HEK293T (cell line): ENCODE measurements at places on chromosomes 1 and 21.

GRCh38 chr1:247540581-247540980 lies 4.3 kb upstream of the OR2C3 start:
- no peak for DNase-seq

- DNase-seq: peak; percentile 23
Observed at GRCh38 chr1:223811634-223812101, 34.1 kb downstream of the TP53BP2 start.

DNA sequence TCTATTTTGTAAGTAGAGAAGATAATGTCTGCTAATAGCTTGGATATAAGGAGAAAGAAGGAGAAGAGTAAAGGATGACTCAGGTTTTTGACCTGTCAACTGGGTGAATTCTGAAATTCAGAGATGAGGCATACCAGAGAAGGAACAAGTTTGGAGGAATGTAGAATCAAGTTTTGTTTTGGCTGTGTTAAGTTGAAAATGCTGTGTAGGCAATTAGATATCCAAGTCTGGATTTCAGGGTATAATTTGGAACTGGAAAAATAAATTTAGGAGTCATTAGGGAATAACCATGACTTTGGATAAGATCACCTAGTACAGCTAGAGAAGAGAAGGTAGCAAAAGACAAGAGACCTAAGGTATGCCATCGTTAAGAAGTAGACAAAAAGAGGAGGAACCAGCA lies 22.4 kb upstream of the GNG4 start:
- no peak for DNase-seq

DNA sequence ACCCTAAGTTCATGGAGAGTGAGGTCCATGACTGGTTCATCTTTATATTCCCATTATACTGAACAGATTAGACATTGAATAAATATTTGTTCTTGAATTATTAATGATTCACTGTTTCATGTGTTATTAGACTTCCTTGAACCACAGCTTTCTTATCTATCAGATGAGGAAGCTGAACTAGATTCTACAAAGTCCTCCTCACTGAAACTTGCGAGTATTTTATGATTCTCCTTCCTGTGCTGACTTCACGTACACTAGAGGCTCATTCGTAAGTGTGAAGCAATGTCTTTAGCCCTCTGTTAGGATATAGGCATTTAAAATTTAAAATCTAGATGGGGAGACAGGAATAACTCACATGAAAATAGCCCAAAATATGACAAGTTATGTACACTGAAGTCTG lies 95.6 kb upstream of the IRF2BP2 start:
- DNase-seq: no peak

DNA sequence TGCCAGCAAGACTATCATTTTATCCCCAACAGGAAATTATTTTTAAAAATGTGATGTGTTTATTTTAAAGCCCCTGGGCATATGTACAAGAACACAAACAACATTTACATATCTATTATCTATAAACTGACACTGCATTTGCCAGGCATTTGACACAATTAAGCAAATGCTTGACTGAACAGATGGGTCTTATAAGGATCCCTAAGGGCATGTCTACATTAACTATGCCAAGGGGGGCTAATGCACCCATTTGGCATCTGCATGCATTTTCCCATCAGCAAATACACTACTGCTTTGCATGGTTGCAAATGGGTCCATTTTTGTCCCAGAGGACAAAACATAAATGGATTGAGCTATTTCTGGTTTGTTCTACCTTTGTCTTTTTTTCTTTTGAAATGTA lies 884.8 kb upstream of the B3GALT2 start:
- DNase-seq: no peak

DNA sequence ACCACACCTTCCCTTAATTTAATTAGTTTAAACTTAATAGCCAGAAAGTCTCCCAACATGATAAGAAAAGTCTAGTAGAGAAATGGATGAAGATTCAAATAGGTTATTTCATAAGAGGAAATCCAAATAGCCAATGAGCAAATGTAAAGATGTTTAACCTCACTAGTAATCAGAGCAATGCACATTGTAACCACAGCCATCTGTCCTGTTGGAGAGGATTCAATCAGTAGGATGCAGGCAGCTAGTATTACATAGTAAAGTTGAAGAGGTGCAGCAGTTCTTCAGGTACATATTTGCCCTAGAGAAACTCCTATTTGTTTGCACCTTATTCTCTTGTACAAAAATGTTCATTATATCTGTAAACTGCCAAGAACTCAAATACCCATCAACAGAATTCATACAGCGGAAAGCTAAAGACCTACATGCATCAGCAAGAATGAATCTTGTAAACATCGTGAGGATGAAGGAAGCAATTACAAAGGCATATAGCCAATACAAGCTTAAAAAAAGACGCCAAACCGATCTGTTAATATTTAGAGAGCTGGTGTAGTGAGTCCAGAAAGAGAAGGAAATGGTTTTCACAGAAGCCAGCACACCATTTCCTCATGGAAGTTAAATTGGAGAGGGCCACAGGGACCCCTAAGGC lies 27.9 kb downstream of the DIP2A start:
- DNase-seq: no peak

GRCh38 chr1:201656311-201657032 lies 117.5 kb downstream of the NAV1 start:
- DNase-seq: peak; percentile 53

DNA sequence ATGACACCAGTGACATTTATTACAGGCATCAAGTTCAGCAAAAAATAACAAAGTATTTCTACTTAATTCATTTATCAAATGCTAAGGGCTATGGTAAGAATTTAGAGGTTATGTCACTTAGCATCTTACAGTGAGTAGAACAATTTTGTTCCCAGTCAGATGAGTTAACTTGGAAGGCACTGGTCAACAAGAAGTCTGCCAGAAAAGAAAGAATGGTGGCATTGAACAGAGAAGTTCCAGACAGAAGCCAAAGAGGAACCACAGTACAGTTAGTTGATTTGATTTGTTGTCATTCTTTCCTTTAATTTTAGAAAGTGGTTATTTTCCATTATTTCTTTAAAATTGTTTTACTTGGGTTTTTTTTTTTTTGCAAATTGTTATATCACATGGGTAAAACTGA lies 232.2 kb upstream of the PKN2 start:
- DNase-seq: no peak

DNA sequence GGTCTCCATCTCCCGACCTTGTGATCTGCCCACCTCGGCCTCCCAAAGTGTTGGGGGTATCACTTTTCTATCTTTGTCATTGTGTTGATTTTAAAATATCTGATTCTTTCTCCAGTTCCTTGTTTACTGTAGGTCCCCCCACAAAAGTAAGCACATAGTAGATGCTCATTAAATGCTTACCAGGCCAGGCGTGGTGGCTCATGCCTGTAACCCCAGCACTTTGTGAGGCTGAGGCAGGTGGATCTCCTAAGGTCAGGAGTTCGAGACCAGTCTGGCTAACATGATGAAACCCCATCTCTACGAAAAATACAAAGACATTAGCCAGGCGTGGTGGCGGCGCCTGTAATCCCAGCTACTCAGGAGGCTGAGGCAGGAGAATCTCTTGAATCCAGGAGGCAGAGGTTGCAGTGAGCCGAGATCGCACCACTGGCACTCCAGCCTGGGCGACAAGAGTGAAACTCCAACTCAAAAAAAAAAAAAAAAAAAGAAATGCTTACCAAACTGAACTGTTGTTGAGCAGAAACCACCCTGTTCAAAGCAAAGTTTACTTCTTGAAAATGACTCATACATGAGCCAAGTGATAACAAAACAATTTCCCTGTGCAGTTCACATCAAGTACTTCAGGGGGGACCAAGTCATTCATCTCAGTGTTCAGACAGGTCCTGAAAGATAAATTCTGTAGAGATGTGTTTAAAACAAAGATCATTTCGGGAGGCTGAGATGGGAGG lies 24.3 kb upstream of the NID1 start:
- DNase-seq: no peak

- no peak for DNase-seq
Observed at GRCh38 chr1:106173101-106173500, 883.4 kb upstream of the PRMT6 start.

DNA sequence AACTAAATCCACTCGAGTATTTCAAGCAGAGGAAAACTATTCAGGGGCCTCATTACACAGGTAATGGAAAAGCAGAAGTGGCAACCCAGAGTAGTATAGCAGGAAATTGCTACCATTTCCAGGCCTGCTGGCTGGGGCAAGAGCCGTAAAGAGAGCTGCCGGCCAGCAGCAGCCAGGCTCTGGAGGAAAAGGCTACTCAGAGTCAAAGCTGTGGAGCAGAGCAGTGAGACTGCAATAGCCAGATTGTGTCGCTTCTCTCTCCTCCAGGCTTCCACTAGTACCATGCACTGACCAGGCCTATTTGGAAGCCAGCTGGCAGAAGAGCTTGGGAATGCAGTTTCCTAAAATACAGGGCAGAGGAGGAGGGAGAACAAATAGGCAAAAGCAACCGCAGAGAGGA lies 155.5 kb downstream of the OMA1 start:
- DNase-seq: no peak
